ENCODE measurements at places on chromosomes 6 and 20. TPM values are rescaled to one million over a fixed set of nuclear protein-coding genes. Genes with fewer than 3 reads are reported as not detected.

Gene GPX5
- total RNA-seq = not detected

Gene SLC24A3
- total RNA-seq = not detected

Gene DYNLT2
- total RNA-seq = 0.49 TPM

Gene ARID1B
- 32.3 TPM for total RNA-seq

Gene BMP7
- not detected for total RNA-seq

Gene OTOR
- total RNA-seq = not detected

Gene F13A1
- not detected for total RNA-seq

Gene NOL7
- total RNA-seq = 97.2 TPM

Gene DDO
- 0.44 TPM for total RNA-seq

Gene SMPDL3A
- 8.4 TPM for total RNA-seq

Gene SEMG1
- not detected for total RNA-seq

Gene SPTLC3
- total RNA-seq = 13.9 TPM

Gene CST3
- total RNA-seq = 3,122 TPM

All from cardiac ventricle fibroblast (primary cell).